ENCODE measurements at places on chromosomes 2 and 18.

DNA sequence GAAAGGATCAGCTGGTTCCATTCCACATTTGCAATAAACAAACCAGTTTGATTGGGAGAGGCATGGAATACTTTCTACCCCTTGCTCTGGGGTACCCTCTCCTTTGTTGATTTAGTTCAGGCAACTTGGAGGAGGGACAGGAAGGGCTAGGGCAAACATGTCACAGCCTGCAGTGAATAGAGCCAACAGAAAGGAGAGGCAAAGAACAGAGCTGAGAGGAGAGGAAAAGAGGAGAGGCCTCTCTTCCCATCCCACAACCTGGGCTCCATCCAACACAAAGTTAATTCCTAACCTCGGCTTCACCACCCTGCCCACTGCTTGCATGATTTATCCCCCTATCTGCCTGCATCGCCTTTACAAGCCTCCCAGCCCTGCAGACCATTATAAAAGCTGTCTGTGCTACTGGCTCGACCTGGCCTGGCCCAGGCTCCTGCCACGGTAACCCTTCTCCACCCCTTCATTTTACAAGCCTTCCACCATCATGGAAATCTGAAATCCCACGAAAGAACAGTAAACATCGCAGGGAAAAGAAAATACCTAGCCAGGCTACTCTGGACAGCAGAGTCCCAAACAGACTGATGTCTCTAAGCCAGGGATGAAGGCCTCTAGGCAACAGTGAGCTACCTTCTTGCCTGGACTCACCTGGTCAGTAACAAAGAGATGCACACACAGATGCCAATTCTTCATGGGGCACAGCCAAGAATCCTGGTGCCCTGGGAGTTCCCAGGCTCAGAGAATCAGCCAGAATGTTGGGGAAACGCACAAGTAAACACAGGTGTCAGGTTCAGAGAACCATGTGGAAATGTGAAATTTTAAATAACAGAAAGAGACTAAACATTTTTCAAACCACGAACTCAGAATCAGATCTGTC lies 43.6 kb downstream of the NHEJ1 start:
- no peak for DNase-seq

DNA sequence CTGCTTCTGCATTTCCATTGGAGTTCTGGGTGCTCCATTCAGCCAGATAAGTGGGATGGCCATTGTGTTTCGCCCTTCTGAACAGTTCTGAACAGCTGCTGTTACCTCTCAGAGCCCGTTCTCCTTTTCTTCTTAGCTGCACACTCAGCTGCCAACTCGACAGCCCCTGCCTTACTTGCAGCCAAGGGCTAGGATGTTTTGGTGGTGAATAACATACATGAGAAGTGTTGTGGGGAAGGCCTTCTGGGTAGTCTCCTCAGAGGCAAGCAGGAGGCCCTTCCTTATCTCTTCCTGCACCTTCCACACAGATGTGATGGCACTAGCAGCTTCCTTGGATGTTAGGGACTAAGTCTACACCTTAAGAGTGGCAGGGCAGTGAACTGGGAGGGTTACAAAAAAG lies 138.4 kb upstream of the NOSTRIN start:
- DNase-seq: no peak

DNA sequence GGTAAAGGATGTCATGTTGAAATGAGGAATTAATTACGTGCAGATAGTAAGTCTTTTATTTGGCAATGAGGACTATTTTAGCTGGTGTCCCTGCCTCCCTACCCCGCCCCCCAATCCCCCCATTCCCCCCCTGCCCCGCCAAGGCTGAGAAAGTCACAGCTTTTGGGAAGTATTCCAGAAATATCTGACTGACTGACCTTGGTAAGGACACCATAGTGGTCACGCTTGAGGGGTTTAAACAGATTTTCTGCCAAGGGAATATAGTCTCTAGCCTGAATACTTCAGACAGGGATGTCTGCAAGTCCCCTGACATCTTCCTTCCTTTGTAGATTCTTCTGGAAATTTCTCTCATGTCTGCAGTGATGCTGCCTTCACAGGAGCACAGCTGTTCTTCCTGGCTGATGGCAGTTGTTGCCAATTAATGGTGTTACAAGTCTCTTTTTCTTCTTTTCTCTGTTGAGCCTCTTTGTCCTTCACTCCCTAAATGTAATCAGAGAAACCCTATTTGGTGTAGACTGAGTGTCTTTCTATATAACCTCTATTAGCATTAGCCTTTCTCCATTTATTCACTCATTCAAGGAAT lies 53.7 kb upstream of the MGAT5 start:
- no peak for DNase-seq

- DNase-seq: peak; percentile 48
These were observed 15.8 kb downstream of the C18orf63 start for GRCh38 chr18:74331404-74331803.

DNA sequence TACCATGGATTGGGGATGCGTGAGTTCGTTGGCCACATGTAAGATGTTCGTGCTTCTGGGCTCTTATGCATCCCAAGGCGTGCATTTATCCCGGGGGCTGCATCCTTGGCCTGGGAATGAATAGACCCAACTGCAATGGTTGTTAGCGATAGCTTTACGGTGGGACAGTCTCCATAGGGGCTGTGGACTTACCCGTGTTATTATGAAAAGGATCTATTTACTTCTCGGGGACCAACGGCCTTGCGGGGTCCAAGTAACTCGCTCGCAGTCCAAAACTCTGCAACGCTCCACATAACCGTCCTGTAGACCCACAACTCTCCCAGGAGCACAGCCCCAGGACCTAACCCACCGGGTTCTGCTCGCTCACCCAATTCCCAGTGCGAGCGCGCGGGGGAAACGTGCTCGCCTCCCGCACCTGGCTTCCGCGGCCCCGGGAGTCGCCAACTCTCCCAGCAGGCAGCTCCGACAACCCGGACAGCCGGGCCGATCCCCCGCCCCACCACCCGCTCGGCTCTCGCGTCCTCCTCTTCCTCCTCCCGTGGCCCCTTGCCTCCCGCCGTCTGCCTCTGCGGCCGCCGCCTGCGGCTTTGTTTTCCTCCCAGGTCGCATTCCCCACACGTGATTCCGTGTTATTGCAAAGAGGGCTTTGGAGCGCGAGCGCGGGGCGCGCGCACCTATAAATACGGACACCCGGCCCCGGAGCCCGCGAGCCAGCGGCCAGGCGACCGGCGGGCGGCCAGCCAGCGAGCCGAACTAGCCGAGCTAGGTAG lies at the start of gene CABLES1:
Gene CABLES1, plus strand, starts transcription at position 706 of the 770 bp plus-strand sequence. CDS start 278 bp downstream, outside the sequence.
- DNase-seq: no peak

DNA sequence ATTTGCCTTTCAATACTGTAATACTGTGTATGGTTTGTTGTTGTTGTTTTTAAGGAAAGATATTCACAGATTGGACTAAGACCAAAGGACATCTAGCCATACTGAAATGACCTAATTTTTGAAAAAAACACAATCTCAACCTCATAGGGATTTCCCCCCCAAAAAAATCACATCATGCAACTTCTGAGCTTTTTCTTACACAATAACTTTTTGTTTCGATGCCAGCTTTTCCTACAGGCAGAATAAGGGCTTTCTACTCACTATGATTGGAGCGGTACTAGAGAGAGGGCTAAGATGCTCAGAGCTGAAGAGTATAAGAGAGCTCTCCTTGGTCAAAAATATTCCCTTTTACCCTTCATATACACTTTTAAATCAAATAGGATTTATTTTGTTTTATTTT lies 32.4 kb upstream of the SLC3A1 start:
- DNase-seq: no peak

DNA sequence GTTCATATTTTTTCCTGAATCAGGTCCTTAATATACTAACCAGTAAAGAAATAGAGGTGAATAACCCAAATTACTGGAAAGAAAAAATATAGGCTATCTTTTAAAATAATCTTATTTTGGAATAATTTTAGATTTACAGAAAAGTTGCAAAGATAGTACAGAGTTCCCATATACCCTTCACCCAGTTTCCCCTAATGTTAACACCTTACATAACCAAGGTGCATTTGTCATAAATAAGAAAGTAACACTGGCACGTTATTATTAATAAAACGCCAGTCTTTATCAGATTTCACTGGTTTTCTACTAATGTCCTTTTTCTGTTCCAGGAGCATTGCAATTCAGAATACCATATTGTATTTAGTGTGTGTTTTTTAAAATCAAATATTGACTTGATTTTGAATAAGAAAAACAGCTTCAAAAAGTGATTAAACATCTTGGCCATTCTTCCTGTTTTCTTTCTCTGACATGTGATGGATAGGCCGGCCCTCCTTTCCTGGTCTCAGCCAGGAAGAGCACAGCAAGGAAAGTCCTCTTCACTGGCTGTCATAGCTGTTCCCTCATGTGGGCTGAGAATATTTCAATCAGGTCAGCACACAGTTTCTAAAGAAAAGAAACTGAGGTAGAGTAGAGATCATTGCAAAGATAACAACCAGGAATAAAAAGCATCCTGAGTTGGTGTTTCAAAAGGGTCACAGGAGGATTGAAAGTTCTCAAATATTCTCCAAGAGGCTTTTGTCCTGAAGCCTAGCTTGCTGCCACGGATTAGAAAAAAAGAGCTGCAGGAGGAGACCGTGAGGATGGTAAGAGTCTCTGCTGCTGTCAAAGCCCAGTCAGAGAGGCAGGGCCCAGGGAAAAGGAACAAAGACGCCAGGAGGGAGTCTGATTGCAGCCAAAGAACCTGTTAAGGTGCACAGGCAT lies 79.3 kb upstream of the ARL5A start:
- no peak for DNase-seq

DNA sequence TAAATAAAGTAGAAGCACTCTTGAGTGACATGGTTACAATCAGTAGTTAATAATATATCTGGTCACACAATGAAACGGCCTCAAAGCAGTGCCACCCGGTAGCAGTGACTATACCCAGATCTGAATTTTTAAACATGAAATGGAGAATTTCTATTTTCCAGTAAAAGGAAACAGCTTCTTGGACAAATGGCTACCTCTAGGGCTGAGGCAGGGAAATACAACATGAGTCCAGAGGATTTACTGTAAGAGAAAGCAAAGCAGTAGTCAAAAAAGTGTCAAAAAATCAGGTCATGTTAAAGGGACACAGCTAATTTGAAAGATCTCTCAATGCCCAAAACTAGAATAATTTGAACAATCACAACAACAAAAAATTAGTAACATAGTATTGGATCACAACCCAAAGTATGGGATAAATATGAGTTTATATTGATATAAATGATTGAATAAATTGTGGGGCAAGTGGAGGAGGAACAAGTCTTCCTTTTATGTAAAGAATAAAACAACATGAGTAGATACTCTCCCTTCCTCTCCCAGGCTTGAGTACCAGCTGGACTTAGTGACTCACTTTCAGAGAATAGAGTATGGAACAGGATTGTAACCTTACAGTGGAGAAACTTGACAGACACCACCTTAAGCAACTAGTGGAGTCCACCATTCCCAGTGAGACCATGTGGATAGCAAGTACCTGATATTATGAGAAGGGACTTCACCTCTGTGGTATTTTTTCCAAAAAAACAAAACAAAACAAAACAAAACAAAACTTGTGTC lies 180.8 kb downstream of the MBD2 start:
- no peak for DNase-seq

DNA sequence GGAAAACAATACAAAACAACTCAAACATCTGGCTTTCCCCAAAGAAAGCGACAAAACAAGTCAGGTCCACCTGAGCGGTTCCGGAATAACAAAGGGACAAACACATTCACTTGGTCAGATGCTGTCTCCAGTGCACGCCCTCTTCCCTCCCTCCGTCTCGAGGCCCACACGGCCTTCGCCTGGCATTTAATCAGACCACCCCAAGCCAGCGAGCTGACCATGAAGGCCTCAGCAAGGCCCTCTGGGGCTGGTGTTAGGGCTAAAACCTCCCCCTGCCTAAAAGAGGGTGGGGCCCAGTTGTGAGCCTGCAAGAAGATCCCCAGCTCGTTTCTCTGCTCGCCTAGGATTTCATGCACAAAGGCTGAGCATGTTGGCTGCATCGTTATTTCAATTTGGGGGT lies 180.3 kb downstream of the EIPR1 start:
- DNase-seq: no peak

DNA sequence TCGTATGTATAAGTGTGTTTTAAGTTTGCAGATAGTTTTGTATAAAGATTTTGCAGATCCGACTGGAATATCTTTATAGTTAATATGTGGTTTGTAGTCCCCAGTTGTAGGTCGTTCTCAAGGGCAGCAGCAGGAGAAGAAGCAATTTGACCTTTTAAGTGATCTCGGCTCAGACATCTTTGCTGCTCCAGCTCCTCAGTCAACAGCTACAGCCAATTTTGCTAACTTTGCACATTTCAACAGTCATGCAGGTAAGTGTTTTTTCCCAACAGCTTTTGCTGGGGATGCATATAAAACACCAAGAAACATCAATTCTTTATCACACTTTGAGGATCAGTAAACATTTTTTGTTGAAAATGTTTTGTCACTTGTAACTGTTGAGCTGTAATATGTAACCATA lies 52.7 kb downstream of the AGFG1 start:
- DNase-seq: no peak

DNA sequence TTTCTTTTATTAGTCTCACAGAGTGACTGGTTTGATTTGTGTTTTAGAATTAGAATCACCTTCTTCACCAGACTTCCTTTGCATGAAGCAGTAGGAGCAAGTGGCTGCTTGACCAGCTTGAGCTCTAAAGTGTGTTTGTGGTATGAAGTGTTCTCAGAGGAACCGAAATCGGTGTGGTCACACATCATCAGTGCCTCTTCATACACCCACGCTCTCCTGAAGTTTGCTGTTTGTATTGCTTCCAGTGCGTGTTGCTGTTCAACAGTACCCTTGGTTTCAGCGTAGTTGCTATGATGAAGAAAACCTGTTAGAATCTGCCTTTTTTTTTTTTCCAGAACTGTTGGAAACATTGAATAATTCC lies 77.9 kb downstream of the LIMS1 start:
- DNase-seq: no peak

DNA sequence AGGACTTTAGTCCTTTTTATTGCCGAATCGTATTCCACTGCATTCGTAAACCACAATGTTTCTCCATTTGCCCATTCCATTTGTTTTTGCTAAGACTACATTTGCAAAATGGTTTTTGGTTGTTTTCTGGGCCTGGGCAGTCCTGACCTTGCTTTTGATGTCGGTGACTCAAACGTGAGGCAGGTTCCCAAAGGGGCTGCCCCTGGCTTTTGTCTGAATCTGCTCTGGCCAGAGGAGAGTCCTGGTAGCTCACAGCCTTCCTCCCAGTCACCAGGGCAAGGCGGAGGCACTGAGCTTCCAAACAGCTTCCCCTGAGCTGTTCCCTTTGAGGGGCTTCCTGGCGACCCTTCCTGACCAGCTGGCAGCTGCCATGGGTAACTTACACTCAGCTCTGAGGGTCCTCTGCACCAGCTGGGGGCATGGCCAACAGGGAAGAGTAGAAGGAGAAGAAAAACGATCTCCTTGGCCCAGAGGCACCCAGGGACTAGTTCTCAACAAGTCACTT lies 47.8 kb downstream of the EDAR start:
- no peak for DNase-seq

GRCh38 chr2:127220768-127221527 lies 849 bp upstream of the CYP27C1 start:
- DNase-seq: no peak
